ENCODE measurements at places on chromosomes 16 and 17. TPM values are rescaled to one million over a fixed set of nuclear protein-coding genes. Genes with fewer than 3 reads are reported as not detected.

NLRP1 gene
- 11.8 TPM for total RNA-seq

SLFN14 gene
- total RNA-seq: not detected

- DNase-seq: peak; percentile 68
Observed at GRCh38 chr17:41705271-41705991, 6.7 kb upstream of the GAST start.

DNA sequence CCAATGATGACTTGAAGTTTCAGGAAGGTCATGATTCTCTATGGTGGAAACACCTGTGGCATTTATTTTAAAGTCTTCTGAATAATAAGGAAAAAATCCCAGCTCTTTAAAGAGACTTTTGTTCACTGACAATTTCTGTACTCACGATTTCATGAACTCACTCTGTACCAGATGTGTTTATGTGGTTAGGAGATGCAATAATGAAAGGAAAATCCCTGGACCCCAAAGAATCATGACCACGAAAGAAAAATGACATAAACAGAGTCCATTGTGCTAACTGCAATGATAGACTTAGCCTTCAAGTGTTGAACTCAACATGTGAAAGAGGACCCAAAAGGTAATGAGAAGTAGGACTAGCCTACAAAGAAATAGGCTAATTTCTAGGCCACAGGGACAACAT lies 947.5 kb downstream of the CDH11 start:
- peak; percentile 29 for DNase-seq

DNA sequence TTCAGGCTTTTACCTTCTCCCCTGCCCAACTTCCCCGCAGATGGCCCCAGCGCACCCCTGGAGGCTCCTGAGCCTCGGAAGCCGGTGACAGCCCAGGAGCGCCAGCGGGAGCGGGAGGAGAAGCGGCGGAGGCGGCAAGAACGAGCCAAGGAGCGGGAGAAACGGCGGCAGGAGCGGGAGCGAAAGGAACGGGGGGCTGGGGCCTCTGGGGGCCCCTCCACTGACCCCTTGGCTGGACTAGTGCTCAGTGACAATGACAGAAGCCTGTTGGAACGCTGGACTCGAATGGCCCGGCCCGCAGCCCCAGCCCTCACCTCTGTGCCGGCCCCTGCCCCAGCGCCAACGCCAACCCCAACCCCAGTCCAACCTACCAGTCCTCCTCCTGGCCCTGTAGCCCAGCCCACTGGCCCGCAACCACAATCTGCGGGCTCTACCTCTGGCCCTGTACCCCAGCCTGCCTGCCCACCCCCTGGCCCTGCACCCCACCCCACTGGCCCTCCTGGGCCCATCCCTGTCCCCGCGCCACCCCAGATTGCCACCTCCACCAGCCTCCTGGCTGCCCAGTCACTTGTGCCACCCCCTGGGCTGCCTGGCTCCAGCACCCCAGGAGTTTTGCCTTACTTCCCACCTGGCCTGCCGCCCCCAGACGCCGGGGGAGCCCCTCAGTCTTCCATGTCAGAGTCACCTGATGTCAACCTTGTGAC lies 3.6 kb downstream of the MAPK7 start:
- no peak for DNase-seq

KRT33A gene
- total RNA-seq: not detected

GRCh38 chr17:12667299-12667958 lies 1.7 kb downstream of the MYOCD start:
- peak; percentile 77 for DNase-seq
